ENCODE measurements at places on chromosomes 4 and X. TPM values are rescaled to one million over a fixed set of nuclear protein-coding genes. Genes with fewer than 3 reads are reported as not detected.

- no peak for DNase-seq
These were observed 68.3 kb upstream of the PGM2 start for GRCh38 chr4:37758226-37758625.

TAF7L gene
- total RNA-seq: 0.13 TPM

GC gene
- total RNA-seq: not detected

DCLK2 gene
- not detected for total RNA-seq

DNA sequence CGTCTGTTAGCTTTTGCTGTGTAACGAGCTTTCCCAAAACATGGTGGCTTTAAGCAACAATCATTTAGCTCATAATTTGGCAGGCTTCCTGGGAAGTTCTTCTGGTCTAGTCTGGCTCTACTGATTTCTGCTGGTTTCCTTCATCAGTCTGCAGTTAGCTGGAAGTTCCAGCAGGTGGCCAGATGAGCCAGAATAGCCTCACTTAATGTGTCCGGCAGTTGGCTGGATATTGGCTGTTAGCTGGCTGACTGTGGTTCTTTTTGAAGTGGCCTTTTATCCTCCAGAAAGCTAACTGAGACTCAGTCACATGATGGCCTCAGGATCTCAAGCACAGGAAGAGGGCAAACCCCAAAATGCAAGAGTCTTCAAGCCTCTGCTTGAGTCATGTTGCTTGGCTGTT lies 34.9 kb downstream of the FTHL17 start:
- no peak for DNase-seq

DNA sequence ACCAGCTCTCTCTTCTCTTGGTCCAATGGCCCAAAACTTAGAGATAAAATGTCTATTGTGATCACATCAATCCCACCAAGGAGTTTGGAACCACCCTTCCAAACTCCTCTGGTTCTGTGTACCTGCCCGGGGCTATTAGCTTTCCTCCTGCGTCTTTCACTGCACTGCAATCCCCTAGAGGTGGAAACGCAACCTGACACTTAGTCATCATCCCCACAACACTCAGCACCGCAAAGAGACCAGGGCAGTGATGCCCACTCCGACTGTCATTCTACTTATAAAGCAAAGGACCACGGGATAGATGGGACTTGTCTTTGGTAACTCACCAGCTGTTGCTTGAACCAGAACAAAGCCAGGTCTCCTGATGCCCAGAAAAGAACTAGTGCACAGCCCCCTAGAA lies 22.0 kb downstream of the AFAP1 start:
- DNase-seq: no peak

GRCh38 chrX:124030520-124030919 lies 69.0 kb downstream of the STAG2 start:
- no peak for DNase-seq

NIPAL1 gene
- total RNA-seq: 1.1 TPM

PTCHD1 gene
- total RNA-seq: not detected

- DNase-seq: no peak
These were observed 934 bp downstream of the ZNF41 start for GRCh38 chrX:47482065-47482511.

- DNase-seq: no peak
These were observed 194.4 kb downstream of the BCOR start for GRCh38 chrX:39903343-39903742.

GRCh38 chr4:184573701-184574100 lies 75.5 kb downstream of the CASP3 start:
- no peak for DNase-seq

DNA sequence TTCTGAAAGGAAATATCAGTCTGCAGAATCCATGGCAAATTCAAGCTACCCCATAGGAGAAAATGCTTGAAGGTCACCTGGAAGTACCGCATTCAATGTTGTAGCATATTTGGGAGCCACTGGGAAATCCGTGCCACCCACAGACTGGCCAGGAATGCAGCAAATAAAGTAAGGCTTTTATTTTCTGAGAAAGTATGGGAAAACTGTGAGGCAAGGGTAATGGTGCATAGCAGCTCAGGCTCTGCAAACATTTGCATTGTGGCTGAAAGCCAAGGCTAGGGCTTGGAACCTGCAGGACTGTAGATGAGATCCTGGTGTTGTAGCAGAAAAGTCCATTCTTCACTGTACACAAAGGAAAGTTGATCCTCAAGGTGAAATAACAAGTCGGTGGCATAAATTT lies 450.9 kb upstream of the NR3C2 start:
- DNase-seq: no peak

DNA sequence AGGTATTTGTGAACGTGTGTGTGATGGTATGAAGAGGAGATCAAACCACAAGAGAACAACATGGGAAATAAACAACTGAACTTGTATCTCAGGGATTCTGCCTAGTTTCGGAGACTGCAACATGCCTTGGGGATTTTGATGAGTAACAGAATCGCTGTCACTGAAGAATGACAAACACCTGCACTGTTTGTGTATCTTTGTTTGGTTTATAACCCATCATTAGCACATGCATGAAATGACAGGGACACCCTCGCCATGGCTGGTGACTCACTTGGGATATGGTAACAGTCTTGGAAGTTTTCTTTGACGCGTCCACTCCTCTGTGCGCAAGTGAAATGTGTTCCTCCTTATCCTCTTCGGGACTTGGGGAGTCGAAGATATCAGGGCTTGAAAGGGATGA lies 30.3 kb upstream of the MAP3K15 start:
- no peak for DNase-seq

- DNase-seq: no peak
These were observed 136.3 kb downstream of the TSPAN5 start for GRCh38 chr4:98522062-98522461.

DNA sequence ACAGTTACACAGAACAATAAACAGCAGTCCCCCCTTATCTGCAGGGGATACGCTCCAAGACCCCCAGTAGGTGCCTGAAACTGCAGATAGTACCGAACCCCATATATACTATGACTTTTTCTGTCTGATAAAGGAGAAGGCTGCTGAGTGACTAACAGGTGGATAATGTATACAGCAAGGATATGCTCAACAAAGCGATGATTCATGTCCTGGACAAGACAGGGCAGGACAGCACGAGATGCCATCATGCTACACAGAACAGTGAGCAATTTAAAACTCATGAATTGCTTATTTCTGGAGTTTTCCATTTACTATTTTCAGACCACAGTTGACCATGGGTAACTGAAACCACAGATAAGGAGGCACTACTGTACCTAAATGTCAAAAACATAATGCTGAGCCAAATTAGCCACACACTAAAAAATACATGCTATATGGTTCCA lies 76.1 kb downstream of the MANBA start:
- DNase-seq: no peak

H2AZ1 gene
- 603 TPM for total RNA-seq

GRCh38 chr4:139665079-139665689 lies 435 bp upstream of the MGST2 start:
- no peak for DNase-seq

GRCh38 chrX:40167850-40168479 lies 70.2 kb upstream of the BCOR start:
- no peak for DNase-seq

DNA sequence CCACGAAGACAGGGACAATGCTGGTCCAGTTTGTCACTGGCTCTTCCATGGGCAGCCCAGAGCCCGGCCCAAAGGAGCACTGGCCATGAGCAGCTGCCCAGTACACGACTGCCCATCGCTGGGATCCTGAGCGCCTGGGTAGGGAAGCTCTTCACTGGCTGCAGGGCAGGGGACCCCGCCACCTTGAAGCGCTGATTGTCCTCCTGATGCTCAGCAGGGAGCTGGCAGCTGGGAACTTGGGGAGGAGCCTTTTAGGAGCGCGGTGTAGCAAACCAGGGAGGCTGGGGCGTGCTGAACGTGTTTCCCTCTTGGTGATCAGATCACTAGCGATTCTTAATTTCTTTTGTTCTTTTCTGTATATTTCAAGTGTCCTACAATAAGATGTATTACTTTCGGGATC lies 1.8 kb downstream of the L1CAM start:
- DNase-seq: no peak

DNA sequence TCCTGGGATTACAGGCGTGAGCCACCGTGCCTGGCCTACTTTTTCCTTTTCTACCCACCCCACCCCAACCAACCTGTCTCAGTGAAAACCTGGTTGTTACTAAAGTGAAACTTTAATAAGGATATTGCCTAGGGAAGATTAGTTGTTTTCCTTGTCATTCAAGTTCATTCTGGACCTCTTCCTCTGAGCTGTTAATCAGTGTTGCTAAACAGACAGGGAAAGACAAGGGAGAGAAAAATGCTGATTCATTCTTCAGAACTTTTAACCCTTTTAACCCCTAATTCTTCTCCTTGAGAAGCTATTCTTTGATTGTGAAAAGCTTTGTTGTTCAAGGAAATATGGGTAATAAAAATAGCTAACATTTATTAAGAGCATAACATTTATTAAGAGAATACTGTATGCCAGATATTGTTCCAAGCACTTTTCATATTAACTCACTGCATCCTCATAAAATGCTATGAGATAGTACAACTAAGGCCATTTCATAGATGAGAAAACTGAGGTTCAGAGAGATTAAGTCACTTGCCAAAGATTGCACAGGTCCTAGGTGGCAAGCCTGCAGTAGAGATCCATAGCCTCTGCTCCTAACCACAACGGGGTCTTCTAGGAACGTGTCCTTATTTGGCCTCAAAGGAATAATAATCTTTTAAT lies 34.8 kb downstream of the OSTC start:
- no peak for DNase-seq

CCSER1 gene
- total RNA-seq: not detected

GRCh38 chrX:44447214-44447613 lies 95.4 kb downstream of the FUNDC1 start:
- DNase-seq: no peak

GRCh38 chrX:101062176-101062575 lies 10.3 kb upstream of the TRMT2B start:
- DNase-seq: no peak

DNA sequence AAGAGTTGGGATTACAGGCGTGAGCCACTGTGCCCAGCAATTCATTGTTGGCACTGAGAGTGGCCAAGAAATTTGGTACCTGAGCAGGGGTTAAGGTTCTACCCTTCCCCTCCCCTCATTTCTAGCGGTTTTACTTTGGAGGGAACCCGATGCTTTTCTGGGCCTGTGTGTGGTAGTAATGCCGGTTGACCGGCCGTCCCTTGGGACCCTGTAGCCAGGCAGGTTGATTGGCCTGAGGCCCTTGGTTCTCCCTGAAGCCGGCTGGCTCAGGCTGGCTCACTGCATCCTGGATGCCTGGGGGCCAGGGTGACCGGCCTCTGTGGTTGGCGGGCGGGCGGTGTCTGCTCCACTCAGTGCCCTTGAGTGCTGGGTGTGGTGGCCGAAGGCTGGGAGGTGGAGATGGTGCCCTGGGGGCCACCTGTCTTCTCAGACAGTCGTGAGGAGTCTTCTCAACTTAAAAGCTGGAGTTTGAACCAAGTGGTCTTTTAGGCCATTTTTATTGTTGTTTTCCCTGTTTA lies 45.6 kb downstream of the RGS12 start:
- DNase-seq: no peak

ABCD1 gene
- 15.9 TPM for total RNA-seq

Data from activated CD8-positive, alpha-beta T cell treated with anti-CD3 and anti-CD28 coated beads, Interleukin-2, amount 10 ng/mL, durations not matched to agents 7 days and 5 days (primary cell).